GOT3 (cell line): ENCODE measurements at places on chromosomes 5 and 9.

- no peak for DNase-seq
Measured at GRCh38 chr5:73844165-73844564, 218.2 kb downstream of the ARHGEF28 start.

DNA sequence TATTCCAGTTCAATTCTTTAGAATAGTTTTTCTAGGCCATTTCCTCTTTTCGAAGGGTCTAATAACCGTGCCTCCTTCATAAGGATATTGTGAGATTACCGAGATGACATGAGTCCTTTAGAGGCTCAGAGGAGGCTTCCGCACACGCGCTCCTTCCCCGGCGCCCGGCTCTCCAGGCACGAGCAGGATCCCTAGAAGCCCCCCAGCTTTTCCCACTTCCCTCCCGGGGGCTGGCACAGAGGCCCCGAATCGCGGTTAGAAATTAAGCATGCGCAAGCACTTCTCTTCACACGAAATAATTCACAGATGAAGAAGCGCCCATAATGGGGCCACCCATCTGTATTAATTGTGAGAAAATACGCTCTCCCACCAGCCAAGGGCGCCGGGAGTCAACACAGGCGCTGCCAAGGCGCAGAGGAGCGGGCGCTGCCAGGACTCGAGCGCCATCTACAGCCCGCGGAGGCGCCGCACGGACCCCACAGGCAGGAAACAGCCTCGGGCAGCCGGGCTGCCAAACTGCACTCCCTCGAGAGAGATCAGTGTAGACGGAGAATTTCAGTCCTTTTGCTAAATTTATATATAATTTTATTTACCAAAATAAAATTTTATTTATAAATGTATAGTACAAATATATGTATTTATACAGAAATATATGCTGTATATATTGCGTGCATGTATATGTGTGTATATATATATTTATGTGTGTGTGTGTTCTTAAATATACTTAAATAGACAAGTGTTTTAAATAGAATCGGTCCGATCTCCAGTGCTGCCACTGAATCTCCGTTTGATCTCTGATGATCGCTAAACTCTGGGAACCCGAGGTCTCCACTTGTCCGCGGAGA, 258.1 kb upstream of the NFIL3 start:
- no peak for DNase-seq

DNA sequence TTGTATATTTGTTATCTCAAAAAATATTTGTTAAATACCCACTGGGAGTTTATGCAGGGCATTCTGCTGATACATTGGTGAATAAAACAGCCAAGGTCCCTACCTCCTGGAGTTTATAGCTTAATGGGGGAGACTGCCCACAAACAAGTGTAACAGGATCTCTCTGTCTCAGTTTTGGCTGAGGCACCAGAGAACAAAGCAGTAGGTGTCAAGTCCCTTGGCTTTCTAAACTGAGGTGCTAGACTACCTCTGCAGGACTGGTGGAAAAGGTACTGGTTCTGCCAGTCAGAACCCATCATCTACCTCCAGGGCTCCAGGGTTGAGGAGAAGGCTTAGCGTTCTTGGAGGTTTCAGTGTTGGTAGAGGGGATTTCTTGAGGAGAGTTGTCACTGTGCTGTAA, 188.4 kb upstream of the ELL2 start:
- DNase-seq, result no peak

GRCh38 chr5:179376701-179377420, 31.6 kb upstream of the ADAMTS2 start:
- DNase-seq, result no peak

DNA sequence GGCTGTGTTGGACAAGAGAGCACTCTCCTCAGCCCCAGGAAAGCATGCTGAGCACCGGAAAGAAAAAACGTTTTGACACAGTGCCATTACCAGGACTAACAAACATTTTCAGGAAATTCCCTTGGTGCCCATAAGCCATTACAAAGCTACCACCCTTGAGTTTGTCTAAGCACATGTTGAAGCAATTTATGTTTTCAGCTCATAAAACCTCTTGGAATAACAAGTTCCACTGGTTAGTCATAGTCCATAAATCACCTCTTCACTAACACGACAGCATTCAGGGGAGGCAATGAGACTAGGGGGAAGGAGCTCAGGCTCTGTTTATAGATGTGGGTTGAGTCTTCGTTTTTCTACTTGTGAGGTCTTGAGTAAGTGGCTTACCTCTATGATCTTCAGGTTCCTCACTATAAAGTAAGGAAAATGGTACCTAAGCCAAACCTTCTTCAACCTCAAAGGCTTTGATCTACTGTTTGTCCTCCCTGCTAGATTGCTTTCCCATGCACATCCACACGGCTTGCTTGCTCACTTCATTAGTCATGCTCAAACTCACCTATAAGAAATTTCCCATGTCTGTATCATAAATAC, 65.4 kb downstream of the DRD1 start:
- no peak for DNase-seq

DNA sequence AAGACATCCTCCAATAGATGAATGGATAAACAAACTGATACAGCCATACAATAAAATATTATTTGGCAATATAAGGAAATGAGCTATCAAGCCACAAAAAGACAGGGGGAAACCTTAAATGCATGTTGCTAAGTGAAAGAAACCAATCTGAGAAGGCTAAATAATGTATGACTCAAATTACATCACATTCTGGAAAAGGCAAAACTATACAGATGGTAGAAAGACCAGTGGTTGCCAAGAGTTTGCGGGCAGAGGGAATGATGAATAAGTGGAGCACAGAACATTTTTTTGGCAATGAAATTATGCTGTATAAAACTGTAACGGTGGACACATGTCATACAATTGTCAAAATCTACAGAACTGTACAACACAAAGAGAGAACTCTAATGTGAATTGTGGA, 63.3 kb downstream of the CSF2 start:
- no peak for DNase-seq

- no peak for DNase-seq
Measured at GRCh38 chr5:25891691-25892090, 1146.7 kb downstream of the CDH9 start.

GRCh38 chr9:130114741-130115140, 57.5 kb upstream of the NCS1 start:
- no peak for DNase-seq

DNA sequence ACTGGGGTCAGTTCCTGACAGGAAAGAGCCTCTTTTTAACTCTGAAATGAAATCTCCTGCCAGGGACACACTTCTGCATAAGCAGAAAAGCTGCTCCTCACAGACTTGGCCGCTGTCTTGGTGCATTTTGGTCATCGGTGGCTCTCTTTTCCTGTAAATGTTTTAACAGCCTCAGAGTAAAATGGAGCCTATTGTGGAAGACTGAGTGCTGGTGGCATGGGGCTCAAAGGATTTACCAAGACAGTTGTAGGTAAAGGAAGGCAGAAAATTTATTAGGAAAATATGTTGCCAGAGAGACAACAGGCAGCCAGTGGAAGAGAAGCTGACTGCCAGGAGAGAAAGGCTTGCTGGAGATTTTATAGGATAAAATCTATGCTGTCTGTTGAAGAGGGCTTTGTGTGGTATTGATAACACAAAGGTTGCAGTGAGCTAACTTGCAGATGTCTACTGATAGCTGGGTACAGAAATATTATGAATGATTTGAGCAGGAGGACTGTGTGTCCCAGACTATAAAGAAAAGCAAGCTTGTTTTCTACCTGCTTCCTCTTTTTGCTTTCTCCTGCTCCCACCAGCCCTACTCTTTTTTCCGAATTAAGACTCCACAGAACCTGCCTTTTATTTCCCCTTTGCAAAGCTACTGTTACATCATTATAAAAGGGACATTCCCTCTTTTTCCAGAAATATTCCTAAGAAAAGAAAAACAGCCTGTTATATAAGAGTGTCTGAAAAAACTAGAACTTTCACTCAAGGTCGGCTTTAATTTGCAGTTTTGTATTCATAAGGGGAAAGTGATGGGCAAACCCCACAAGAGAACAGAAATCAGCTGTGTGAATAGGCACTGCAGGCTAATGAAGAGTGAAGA, 27.9 kb upstream of the IFNA14 start:
- no peak for DNase-seq

DNA sequence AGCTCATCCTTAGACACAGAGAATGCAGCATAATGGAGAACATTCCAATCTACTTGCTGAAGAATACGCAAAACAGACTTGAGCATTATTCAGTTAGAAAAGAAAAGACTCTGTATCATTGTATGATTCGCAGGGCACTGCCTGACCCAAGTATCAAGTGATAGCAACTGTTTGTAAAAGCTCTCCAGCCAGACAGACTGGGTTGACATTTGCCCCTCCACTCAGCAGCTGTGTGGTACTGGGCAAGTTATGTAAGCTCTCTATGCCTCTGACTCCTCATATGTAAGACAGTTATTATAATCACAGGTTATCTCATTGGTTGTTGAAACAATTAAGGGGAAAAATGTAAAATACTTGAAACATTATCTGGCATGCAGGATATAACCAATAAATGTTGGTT, 505.0 kb downstream of the ELAVL2 start:
- no peak for DNase-seq

DNA sequence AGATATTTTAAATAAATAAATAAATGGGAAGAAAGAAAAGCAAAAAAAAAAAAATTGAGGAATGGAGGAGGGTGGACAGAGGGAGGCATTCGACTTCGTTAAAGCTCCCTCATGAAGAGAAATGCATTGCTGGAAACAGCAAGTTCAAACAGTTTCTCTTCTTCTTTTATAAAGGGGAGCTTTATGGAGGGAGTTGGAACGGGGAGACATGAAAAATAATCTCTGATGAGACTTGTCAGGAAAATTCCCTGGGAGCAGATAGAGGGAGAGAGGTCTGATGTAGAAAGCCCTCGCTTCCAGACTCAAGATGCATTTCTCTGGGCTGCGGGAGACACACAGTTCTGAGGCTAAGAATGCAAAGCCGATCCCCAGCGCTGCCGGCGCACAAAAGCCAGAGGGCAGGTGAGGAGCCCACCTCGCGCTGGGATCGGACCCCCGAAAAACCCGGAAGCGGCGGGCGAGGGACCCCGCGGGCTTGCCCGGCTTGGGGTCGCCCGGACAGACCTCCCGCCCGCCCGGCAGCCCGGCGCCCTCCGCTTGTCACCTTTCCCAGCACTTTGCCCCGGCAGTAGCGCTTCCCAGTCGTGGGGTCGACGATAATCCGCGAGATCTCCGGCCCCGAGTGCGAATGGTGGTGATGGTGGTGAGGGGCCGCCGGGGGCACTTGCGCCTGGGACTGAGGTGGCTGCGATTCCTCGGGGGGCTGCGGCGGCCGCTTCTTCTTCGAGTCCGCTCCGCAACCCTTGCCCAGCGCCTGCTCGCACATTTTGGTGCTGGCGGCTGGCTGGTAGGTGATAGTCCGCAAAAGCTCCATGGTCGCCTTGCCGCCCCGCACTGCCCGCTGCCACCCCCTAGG, 512 bp downstream of the PLK2 start:
- DNase-seq, result peak; percentile 49

DNA sequence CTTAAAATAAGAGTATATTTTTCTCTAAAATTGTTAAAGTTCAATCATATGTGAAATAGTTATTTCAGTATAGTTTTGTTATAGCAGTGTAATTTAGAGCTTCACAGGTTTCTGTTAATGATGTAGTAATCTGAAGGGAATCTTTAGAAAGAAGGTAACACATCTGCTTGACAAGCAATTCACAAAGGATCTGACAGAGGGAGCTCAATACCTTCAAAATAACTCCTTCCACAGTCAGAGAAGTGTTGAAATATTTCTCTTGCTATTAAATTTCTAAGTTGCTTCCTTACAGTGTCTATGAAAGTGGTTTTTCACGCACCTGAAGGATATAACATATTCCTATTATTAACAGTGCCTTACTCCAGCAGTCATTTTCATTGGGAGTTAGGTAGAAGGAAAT, 44.9 kb downstream of the SLC25A51 start:
- DNase-seq, result no peak

DNA sequence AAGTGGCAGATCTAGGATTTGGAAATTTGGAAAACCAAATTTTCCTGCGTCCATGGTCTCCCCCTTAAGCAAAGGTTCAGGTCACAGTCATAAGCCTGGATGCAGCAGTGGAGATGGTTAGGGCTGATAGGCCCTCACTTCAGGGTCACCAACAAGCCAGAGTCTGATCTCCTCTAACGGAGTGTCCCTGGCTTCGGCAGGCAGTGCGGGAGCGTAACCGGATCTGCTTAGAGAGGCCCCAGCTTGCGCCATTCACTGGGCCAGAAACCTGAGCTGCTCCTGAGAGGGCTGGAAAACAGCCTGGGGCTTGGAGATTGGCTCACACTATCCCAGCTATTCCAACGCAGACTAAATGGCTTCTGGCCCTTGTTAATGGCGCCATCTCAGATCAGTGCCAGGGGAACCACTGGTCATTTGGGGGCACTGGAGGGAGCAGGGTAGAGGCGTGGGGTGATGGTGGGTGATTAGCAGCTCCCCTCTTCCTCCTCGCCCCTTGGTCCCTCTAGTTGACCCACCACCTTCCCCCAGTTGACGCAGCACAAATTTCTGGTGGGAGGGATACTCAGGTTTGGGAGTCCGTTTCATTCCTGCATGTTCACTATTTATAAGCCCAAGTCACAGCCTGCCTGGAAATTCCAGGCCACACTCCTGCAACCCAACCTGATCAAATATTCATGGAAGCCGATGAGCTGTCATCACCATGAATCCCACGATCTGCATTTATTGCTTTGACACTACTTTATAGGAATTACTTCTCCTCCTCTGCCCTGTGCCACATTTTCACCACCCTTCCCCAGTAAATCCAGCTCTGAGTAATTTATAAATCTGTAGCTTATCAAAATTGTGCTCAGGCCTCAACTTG, 134.6 kb upstream of the CPEB4 start:
- DNase-seq, result no peak

DNA sequence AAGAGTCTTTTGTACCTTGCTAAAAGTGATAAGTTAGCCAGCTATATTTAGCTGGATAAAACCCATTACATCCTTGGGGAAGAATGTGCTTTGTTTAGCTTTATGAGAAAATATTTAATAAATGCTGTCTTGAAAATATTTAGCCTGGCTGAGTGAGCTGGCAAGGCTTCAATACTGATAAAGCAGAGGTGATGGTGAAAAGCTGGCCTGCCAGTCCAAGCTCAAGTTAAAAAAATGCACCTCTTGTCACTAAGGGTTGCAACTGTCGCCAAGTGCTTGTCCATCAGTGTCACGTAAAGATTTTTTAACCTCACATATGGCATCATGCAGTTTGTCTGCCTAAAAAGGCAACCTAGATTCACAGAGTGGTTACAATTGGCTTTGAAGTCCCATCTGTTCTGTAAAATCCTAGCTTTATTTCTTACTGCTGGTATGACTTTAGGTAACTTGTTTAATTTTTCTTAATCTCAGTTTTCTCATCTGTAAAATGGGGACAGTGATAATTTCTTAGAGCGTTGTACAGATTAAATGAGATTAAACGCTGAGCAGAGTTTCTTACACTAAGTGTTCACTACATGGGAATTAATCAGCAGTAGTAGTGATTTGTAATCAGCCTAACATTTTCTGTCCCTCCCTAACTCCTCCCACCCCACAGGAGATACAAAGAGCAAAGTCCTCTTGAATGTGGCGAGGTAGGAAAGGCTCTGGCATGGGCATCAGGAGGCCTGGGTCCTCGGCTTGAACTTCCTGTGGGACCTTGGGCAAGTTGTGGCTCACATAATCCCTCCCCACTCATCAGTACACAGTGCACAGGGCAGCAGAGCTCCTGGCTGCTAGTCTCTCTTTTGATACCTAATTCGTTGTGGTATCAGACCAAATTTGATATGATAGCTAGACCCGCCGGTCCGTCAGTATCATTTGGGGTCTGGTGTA, 48.7 kb downstream of the PIK3R1 start:
- DNase-seq, result no peak
